ENCODE measurements at places on chromosomes 16 and 17.

GRCh38 chr16:17053536-17054160, 417.1 kb downstream of the XYLT1 start:
- no peak for DNase-seq

- no peak for DNase-seq
Observed at GRCh38 chr16:22789281-22789945, 24.5 kb upstream of the HS3ST2 start.

- no peak for DNase-seq
Observed at GRCh38 chr16:24996301-24996700, 18.9 kb downstream of the ARHGAP17 start.

DNA sequence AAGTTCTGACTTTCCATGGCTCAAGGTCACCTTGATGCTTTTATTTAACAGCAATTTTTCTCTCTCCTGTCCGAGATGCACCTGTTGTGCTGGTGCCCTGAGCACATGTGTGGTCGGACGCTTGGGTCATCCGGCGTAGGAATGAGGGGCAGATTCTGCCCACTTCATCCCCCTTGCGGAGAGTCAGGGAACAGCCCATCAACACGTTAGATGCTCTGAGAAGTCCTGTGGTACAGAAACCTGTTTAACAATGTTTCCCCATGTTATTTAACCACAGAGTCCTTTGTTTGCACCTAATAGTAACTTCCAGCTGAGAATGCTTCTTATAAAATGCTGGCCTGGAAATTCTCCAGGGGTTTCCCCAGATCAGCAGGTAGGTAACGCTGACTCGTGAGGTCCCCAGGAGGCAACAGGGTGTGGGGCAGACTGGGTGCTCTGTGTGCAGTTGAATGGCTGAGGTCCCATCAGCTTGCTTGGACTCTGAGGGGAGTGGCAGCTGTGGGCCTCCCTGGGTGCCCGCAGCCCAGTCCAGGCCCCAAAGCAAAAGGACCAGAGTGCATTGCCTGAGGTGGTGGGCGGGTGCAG, 17.8 kb downstream of the DOC2B start:
- no peak for DNase-seq

DNA sequence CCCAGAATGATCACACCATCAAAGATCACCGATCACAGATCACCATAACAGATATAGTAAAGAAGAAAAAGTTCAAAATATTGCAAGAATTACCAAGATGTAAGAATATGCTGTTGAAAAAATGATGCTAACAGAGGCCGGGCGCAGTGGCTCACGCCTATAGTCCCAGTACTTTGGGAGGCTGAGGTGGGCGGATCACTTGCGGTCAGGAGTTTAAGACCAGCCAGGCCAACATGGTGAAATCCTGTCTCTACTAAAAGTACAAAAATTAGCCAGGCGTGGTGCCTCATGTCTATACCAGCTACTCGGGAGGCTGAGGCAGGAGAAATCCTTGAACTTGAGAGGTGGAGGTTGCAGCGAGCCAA, 53.2 kb downstream of the CPPED1 start:
- DNase-seq, result no peak

DNA sequence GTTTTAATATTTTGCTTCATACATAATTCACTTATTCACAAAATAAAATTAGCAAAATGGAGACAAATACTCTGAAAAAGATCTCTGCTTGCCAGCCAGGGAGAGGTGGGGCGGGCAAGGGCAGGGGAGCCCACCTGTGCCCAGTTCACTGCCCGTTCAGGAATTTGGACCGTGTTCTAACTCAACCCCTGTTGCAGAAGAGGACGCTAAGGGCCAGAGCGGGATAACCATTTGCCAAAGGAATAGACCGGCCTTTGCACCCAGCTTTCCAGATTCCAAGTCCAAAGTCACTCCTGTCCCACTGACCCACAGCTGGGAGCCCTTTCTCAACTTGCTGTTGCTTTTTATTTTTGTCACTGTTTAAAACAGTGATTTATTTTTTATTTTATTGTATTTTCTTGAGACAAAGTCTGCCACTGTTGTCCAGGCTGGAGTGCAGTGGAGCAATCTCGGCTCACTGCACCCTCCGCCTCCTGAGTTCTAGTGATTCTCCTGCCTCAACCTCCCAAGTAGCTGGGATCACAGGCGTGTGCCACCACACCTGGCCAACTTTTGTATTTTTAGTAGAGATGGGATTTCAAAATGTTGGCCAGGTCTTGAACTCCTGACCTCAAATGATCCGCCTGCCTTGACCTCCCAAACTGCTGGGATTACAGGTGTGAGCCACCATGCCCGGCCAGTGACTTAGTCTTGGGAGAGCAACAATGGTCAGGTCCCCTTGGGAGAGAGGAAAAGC, 2.7 kb upstream of the PIEZO1 start:
- no peak for DNase-seq

GRCh38 chr17:41932816-41933389, 2.5 kb downstream of the ODAD4 start:
- no peak for DNase-seq

DNA sequence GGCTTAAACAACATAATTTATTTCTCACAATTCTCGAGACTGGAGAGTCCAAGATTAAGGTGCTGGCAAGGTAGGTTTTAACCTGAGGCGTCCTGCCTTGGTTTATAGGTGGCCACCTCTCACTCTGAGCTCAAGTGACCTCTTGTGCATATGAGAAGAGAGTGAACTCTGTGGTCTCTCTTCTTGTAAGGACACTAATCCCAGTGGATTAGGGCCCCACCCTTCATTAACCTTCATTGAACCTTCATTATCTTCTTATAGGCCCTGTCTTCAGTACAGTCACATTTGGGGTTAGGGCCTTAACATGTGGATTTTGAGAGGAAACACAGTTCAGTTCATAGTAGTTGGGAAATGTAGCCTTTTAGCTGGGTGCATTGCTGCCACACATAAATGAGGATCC, 57.1 kb downstream of the MAP2K4 start:
- DNase-seq, result no peak

- no peak for DNase-seq
Observed at GRCh38 chr17:82868715-82869131, 28.9 kb upstream of the ZNF750 start.

GRCh38 chr17:82655038-82655479, 6.8 kb upstream of the WDR45B start:
- DNase-seq, result no peak

DNA sequence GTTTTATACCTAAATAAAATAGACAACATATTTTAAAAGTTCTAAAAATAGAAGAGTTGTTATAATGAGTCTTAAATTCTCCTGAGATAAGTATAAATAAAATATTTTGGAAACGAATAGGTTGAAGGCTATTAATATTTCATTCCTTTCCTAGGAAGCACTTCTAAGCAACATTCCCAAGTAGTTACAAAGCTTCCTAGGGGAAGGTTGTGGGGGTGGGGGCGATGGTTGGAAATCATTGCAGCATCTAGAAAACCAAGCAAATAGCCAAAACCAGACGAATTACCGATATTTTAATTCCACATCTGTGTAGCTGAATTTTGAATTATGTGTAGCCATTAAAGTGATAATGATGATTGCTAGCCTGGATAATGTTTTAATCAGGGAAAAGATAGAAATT, 26.9 kb downstream of the PTRH2 start:
- no peak for DNase-seq

- DNase-seq, result no peak
Observed at GRCh38 chr17:17900615-17901520, 64.1 kb upstream of the SREBF1 start.

GRCh38 chr17:290626-291025, 62.0 kb downstream of the RPH3AL start:
- DNase-seq, result no peak

DNA sequence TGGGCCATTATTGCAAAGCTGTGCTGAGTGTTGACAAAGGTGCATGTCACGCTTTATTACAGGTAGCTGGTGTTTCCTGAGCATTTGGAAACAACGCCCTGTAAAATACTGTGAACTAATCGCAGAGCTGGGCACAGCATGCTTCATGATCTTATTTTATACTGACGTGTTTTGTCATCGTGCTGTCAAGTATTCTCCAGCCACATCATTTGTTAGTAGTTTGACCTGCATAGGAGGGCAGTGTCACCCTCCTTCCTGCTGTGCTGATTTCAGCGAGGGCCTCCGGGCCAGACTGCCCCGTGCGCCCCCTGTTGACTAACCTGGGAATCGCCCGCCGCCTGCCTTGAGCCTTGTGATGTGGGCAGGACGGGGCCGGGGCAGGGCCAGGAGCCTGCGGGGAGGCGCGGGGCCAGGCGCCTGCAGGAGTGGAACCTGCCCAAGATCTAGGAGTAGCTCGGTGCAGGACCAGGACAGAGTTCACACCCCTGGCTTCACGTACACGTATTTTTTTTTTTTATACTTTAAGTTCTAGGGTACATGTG, 820.7 kb downstream of the KCNJ18 start:
- DNase-seq, result no peak

DNA sequence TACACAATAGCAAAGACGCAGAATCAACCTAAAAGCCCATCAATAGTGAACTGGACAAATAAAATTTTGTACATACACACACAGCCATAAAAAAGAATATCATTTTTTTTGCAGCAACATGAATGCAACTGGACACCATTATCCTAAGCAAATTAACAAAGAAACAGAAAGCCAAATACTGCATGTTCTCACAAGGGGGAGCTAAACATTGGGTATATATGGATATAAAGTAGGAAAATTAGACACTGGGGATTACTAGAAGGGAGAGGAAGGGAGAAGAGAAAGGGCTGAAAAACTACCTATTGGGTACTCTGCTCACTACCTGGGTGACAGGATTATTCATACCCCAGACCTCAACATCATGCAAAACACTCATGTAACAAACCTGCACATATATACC, 28.2 kb downstream of the ADAMTS18 start:
- DNase-seq, result no peak

- no peak for DNase-seq
Observed at GRCh38 chr17:47423406-47424295, 99.9 kb downstream of the EFCAB13 start.

- no peak for DNase-seq
Observed at GRCh38 chr16:77227745-77228144, 28.5 kb downstream of the SYCE1L start.

DNA sequence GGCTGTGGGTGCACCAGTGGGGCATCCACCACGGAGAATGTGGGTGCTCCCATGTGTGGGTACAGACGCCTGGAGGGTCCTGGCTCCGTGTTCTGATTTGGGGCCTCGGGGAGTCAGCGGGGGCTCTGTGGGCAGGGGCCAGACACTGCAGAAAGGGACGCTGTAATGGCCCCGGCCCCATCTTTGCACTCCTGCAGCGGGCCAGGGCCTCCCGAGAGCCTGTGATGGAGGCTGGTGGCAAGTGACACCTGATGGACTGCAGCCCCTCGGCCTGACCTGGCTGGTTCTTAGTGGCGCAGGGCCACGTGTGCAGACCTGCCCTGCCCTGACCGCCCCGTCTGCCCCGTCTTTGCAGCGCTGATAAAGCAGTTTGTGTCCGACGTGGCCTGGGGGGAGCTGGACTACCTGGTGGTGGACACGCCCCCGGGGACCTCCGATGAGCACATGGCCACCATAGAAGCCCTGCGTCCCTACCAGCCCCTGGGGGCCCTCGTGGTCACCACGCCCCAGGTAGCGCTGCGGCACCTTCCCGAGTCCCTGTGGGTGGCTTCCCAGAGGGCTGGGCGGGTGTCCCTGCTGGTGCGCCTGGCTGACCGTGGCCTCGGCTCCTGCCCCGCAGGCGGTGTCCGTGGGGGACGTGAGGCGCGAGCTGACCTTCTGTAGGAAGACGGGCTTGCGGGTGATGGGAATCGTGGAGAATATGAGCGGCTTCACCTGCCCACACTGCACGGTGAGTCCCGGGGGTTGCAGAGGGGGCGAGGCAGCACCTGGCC, 4.7 kb downstream of the NUBP2 start:
- no peak for DNase-seq

DNA sequence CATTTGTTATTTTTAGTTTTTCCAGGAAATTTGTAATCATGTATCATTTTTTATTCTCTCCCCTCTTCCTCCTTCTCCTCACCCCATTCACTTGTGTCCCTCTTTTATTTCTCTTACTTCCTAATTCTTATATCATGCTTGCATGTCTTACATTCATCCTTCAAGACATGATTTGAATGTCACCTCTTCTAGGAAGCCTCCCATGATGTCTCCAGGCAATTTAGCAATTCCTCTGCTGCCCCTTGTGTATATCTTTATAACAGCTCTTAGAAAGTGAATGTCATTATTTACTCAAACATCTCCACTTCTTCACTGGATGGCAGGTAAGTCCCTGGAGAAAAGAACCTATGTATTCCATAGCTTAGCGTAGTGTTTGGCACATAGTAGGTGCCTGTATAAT, 7.8 kb downstream of the HNF1B start:
- DNase-seq, result no peak

DNA sequence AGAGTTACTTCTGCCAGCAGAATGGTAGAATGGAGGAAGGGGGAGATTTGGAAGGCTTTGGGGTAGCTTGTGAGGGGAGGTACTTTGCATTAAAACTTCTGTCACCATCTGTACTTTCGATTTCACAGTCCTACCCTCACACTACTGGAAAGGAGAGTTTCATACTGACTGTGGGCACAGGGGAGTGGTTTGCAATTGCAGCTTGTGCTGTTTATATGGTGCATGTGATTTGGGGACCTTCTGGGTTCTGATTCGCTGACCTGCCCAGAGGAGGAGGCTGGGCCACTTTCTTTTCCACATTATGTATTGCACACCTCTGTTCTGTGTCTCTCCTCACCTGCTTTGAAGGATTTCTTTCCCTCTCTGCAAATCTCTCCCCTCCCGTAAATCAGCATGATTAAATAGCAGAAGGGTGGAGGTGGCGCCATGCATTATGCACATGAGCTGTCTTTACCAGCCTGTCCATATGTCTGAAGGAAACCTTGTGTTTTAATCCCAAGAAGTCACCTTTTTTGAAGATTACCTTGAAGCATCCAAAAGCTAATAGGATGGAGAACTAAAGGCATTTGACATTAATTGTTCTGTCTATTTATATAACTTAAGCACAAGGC, 90.9 kb downstream of the RBFOX1 start:
- no peak for DNase-seq

- no peak for DNase-seq
Observed at GRCh38 chr17:38861399-38861843, 7.9 kb upstream of the RPL23 start.

DNA sequence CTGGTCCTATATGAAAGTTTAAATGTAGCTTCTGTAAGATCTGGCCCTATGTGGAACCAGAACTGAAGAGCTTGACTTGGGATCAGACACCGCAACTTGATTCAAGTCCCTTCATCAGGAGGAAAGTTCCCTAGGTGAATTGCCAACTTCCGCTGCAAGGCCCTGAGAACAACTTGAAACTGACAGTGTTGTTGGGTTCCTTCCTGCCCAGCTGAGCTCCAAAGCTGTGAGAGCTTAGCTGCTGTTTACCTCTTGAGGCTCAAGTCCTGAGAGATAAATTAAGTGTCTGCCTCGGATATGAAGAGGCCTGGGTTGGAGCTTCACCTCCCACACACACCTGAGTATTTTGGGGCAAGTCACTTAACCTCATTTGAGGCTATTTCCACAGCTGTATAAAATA, 44.7 kb downstream of the REXO5 start:
- DNase-seq, result no peak

- no peak for DNase-seq
Observed at GRCh38 chr17:18166894-18167293, 16.7 kb upstream of the ALKBH5 start.

All from activated T-cell treated with anti-CD3 and anti-CD28 coated beads for 1 hour (primary cell).